Stimulated activated CD8-positive, alpha-beta memory T cell treated with anti-CD3 and anti-CD28 coated beads, Interleukin-4, amount 100 ng/mL, for 1 hour (primary cell): ENCODE measurements at places on chromosomes 7 and 10.

GRCh38 chr10:80473692-80474596 is 19.8 kb downstream of the TSPAN14 start:
- no peak for DNase-seq

GRCh38 chr10:76839276-76839675 is 798.3 kb downstream of the KCNMA1 start:
- no peak for DNase-seq

DNA sequence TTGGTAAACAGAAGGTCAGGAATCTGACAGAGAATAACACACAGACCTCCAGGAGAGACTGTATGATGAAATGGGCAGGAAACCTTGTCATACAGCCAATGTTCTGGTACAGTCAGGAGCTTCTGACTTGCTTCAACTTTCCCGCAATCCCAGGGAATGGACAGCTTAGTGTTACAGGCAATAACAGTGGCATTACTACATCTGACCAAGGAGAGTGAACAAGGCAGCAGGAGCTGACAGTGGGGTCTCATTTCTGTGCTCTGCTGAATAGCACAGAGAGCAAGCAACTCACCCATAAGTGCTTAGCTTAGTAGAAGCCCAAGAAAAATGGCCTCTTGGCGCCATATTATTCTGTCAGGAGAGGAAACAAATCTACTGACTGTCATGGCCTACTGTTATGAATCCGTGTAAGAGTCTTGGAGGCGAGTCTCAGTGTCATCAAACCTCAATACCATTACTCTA is 186.2 kb upstream of the MTPN start:
- no peak for DNase-seq

DNA sequence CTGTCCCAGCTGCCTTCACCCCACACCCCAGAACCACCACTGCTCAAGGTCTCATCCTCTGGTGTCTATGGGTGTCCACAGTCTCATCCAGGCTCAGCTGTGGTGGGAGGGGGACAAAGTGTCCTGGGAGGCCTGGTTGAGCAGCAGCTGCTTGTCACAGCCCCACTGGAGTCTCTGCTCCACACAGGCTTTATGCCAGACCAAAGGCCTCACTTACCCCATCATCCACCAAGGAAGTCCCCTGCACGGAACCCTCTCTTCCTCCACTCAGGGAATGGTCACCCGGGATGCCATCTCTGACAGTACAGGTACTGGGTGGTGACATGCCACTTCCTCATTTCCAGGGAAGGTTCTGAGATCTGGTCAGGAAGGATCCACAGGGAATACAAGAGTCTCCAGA is 925.4 kb upstream of the ZNF722 start:
- DNase-seq = no peak

- no peak for DNase-seq
Measured at GRCh38 chr10:106083572-106083971, 1080.9 kb downstream of the SORCS1 start.
